ENCODE measurements at places on chromosomes 7 and 10. TPM values are rescaled to one million over a fixed set of nuclear protein-coding genes. Genes with fewer than 3 reads are reported as not detected.

The PLCE1 gene
- 1.8 TPM for polyA plus RNA-seq

The GDF2 gene
- not detected for polyA plus RNA-seq

The GLI3 gene
- polyA plus RNA-seq = 0.38 TPM

The SMKR1 gene
- polyA plus RNA-seq = 1.1 TPM

The RBM28 gene
- polyA plus RNA-seq = 26.3 TPM

The MET gene
- polyA plus RNA-seq = 2.7 TPM

The AKR1E2 gene
- polyA plus RNA-seq = 0.85 TPM

The STOX1 gene
- polyA plus RNA-seq = 1.3 TPM

All from pancreas (tissue), 10 donors.